Activated naive CD4-positive, alpha-beta T cell treated with Interleukin-2 at 50 U/mL for 16 hours (primary cell): ENCODE measurements at places on chromosomes 2 and 18.
A peak's percentile ranks its signal among the peaks of the same experiment; 100 is the strongest.

- DNase-seq = no peak
Observed at GRCh38 chr2:234628953-234629352, 132.1 kb upstream of the ARL4C start.

GRCh38 chr2:239318790-239319661 lies 81.8 kb downstream of the HDAC4 start:
- peak; percentile 12 for DNase-seq

- DNase-seq = peak; percentile 27
Observed at GRCh38 chr2:37366773-37367172, 22.3 kb downstream of the QPCT start.

- DNase-seq = no peak
Observed at GRCh38 chr18:8232791-8233190, 376.4 kb upstream of the RAB12 start.

GRCh38 chr2:112345030-112346027 lies 69.9 kb downstream of the ZC3H6 start:
- DNase-seq = no peak

DNA sequence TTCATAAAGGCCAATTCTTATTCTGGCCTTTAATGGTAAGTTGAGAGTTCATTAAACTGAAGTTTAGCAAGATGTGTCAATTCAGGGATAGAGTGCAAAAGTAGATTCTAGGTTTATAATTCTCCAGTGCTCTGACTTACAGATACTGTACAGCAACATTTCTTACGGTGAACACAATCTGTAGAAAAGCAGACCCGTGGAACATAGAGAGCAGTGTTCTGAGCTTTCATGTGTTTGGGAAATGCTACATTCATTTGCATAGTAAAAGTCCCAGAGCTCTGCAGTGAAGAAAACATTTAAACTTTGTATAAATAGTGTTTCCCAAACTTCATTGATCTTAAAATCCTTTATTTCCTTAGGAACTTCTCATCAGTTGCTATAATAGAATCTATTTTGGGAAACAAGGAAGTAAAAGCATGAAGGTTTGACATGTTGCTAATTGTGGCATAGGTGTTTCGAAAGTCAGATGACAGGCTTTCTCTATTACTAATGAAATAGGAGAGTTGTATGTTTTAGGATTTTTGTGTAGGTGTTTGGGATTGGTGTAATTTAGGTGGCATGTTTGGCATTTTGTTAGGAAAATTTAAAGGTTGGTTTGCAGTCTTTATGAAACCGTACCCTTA lies 138.2 kb downstream of the ASXL3 start:
- no peak for DNase-seq

DNA sequence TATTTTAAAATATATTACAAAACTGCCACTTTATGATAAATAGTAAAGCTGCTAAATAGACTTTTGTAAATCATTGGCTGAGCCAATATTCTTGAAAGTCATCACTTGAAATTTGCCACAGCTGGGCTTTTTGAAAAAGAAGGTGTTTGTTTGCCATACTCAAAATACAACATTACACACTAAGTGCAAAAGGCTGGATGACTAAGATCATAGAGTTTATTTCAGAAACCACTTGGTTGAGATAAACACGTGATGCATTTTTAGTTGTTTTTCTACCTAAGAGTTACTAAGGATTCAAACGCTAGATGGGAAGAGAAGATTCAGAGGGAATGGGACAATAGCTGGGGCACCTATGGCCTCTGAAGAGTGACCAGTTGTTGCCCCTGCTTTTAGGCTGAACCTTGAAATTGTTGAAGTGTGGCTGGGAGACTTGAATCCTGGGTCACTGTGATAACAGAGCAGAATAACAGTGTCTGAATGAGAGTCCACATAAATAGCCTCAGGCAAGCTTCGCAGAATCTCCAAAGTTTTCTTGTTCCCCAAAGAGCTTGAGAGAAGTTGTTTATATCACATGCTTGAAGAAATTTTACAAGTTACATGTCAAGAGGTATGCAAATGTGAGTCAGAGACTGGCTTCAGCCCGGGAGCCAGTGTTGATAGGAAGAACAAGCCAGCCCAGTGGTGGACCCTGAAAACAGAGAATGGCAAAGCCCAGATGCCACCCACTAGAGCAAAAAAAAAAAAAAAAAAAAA lies 409.8 kb downstream of the GPD2 start:
- DNase-seq = no peak

- DNase-seq = no peak
Observed at GRCh38 chr2:49465157-49465831, 311.0 kb upstream of the FSHR start.

- DNase-seq = no peak
Observed at GRCh38 chr2:99285526-99285925, 15.5 kb downstream of the LYG1 start.

DNA sequence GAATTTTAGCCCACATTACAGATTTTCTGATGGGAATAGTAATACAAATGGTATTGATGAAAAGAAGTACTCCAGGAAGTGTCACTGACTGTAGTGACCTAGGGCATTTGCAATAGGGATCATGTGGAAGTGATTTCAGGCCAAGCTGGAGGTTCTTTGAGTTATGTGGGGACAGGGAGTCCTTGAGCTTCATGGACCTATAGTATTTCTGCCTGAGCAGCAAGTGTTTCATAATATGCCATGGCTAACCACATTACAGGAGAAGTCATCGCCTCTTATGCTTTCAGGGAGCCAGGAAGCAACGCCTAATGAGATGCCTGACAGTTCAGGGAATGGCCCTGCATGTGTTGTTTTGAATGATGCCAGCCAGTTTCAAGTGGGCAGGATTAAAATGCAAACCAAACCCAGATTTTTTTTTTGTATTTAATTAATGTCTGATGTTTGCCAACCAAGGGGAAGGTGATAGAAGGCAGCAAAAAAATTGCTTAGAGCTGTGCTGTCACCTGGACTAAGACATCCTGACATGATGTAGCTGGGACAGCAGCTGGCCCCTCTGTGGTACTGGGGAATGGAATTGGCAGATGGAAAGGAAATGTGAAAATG lies 109.5 kb downstream of the RAPGEF4 start:
- DNase-seq = no peak

GRCh38 chr2:29872870-29873269 lies 48.5 kb downstream of the ALK start:
- DNase-seq = no peak

- DNase-seq = peak; percentile 75
Observed at GRCh38 chr2:45643543-45644542, 7.6 kb upstream of the PRKCE start.

DNA sequence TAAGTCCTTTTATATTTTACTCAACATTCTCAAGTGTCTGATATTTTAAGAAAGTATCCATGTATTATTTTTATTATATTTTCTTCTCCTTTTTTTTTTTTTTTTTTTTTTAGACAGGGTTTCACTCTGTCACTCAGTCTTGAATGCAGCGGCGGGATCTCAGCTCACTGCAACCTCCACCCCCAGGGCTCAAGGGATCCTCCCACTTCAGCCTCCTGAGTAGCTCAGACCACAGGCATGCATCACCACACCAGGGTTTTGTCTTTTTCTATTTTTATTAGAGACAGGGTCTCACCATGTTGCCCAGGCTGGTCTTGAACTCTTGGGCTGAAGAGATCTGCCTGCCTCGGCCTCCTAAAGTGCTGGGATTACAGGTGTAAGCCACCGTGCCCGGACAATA lies 212.1 kb downstream of the TCF4 start:
- DNase-seq = no peak

DNA sequence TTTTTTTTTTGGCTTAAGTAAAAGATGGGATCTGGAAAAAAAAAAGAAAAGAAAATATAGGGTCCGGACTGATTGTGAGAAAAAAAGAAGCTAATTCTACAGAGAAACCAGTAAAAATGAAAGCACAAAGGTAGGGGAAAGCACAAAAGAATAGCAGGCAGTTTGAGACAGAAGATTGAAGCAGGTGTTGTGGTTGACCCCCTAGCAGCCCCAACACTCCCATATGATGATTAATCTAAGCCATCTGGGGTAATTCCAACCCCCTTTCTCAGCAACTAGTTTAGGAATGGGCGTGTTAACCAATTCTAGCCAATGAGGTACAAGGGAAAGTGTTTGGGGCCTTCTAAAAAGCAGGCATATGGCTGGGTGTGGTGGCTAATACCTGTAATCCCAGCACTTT lies 77.0 kb downstream of the MBD2 start:
- peak; percentile 29 for DNase-seq

GRCh38 chr2:172672114-172672513 lies 63.5 kb upstream of the RAPGEF4 start:
- no peak for DNase-seq

DNA sequence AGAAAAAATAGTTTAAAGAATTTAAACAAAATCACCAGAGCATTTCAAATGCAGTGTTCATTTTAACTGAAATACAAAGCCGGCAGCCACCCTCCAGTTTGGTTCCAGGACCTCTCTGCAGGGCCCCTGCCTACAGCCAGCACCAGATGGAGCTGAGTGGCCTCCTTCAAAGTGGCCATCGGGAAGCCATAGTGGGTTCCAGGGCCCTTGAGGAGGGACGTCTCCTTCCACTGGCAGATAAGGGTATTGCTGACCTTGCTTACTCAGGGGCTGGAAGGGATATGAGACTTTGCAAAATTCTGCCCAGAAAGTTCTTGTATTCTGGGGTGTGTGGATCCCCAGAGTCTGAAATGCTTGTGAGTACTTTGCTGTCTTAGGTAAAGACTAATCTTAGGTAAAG lies 205.2 kb upstream of the APCDD1 start:
- no peak for DNase-seq

GRCh38 chr2:150020221-150020620 lies 432.6 kb upstream of the MMADHC start:
- no peak for DNase-seq

GRCh38 chr2:217826520-217826919 lies 176.3 kb downstream of the TNS1 start:
- no peak for DNase-seq

DNA sequence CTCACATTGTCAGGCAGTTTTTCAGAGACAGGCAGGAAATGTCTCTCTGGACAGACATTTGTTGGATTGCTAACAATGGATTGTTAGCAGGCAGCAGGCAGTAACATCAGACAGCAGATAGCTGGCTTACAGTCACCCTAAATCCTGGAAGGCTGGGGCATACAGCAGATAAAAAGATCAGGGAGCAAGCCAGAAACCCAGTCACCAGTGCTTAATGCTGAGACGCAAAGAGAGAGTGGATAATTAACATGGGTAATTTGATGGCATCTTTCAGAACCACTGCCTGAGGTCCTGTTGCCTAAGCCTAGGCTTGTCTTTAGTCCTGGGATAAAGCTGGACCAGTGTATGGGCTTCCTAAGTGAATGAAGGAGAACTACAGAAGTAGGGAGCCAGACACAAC lies 22.4 kb downstream of the MC4R start:
- DNase-seq = no peak

DNA sequence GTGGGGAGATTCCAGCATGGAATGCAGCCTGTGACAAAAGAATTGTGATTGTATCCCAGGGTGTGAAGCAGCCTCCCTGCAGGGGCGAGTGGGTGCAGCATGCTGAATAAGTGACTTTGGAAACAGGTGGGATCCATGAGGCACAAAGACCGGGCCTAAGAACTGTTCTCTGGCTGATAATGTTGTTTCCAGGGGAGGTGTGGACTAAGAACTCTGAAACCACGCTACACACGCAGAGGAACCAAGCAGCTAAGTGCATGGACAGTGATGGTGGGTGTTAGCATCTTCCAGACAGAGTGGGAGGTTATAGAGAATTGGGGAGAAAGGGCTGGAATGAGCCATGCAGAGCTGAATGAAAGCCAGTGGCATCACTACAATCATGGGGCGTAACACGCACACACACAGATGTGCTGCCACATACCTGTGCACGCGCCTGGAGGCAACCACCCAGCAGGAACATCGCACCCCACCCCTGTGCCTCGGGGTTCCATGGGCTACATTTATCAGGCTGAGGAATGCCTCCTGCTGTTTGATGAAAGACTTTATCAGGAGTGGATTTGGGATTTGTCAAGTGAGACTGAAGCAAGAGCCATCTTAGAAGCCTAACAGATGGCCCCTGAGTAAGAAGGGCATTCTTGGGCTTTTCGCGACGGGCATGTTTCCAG lies 424.5 kb upstream of the SALL3 start:
- DNase-seq = no peak

- no peak for DNase-seq
Observed at GRCh38 chr2:135641156-135642068, 100.2 kb upstream of the UBXN4 start.

- DNase-seq = no peak
Observed at GRCh38 chr2:203897544-203897943, 30.0 kb downstream of the CTLA4 start.

GRCh38 chr2:102664471-102664909 lies 45.1 kb downstream of the SLC9A2 start:
- peak; percentile 35 for DNase-seq

DNA sequence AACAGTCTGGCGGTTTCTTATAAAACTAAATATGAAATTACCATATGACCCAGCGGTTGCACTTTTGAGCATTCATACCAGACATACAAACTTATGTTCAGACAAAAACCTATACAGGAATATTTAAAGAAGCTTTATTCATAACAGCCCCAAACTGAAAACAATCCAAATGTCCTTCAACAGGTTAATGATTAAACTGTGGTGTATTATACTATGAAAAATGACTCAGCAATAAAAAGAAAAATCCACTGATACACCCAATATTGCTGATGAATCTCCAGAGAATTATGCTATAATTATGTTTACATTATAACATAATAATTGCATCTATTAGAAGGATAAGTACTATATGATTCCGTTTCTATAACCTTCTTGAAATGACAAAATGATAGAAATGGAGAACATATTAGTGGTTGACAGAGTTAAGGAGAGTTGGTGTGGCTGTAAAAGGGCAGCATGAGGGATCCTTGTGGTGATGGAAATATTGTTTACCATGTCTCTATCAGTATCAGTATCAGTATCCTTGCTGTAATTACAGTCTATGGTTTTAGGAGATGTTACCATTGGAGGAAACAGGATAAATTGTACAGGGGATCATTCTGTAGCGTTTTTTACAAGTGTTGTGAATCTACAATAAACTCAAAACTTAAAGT lies 127.1 kb downstream of the DSC3 start:
- no peak for DNase-seq

DNA sequence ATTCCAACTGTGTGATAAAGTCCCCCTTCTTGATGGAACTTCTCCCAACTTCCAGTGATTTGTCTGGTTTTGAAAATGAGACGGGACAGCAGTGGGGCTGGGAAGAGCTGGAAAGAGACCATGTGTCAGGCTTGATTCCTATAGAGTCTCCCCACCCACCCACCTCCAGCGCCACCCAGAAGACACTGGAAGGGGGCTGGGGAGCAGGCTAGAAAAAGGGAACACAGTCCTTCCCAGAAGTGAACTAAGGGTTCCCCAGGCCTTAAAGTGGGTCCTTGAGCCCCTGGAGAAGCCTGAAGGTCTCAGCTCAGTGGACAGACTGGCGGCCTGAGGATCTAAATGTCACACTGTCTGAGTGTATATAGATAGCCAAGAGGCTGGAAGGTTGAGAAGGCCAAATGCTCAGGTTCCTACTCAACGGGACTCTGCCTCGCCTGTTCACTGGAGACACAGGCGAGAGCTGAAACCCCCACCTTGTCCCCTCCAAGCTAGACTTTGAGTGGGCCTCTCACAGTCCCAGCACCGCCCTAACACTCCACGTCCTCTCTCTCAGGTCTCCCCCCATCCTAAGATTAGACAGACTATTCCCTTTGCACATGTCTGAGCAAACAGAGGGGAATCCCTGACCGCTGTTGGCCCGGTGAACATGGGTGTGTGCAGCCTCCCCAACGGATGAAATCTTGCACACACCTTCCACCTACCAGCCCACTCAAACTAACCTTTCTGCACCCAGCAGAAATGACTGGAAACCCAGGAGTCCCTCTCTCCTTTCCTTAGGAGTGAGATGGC lies 1.6 kb downstream of the PKDCC start:
- DNase-seq = no peak
